ENCODE measurements at places on chromosomes 16 and 17. TPM values are rescaled to one million over a fixed set of nuclear protein-coding genes. Genes with fewer than 3 reads are reported as not detected.

- DNase-seq, result no peak
These were observed 45.4 kb downstream of the NDEL1 start for GRCh38 chr17:8481089-8481488.

DNA sequence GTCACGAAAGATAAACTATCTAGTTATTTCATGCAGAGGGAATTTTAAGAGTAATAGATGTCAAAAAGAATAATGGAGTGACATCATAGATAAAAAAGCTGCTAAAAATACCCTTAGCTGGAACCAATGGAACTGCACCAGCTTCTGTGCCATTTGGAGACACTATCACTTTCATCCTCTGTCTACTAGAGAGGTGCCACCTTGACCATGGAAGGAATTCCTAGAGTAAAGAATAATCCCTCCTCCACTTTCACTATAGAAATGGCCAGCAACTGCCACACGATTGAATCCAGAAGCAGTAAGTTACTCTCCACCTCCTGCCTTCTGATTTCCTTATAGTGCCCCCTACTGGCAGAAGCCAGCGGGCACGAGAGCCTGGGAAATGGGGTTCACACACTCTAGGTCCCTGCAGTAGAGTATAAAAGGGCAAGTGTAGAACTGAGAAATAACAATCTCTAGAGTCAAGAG is 2.8 kb upstream of the ALDH3A2 start:
- no peak for DNase-seq

- no peak for DNase-seq
These were observed 8.1 kb downstream of the ZZEF1 start for GRCh38 chr17:4134721-4135120.

GRCh38 chr17:73652886-73653480 is 8.7 kb upstream of the SDK2 start:
- DNase-seq, result no peak

DNA sequence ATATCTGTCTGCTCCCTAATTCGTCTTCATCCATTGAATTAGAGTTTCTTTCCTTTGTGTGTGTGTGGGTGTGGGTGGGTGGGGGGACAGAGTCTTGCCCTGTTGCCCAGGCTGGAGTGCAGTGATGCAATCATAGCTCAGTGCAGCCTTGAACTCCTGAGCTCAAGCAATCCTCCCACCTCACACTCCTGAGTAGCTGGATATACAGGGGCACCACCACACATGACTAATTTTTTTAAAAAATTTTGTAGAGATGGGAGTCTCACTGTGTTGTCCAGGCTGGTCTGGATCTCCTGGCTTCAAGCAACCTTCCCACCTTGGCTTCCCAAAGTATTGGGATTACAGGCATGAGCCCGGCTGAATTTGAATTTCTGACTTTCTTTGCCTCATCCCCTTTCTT is 34.5 kb upstream of the MED13 start:
- DNase-seq, result no peak

DNA sequence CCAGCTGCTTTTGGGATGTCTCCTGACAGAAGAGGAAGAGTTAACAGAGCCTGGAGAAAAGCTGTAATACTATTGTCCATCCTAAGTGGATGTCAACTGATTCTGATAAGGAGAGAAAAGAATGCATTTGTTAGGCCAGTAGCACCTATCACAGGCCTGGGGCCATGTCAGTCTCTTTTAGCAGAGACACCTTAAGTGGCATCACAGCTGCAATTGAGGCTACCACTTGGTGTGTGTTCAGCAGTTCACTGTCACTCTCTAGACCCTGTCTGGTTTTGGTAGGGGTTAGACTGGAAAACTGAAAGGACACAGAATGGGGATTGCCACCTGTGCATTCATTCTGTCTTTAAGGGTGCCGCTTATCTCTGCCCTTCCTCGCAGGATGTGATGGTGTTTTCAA is 42.0 kb downstream of the PSMD12 start:
- DNase-seq, result no peak

- DNase-seq, result peak; percentile 88
These were observed 117.8 kb upstream of the CDC42EP4 start for GRCh38 chr17:73429440-73430164.

FBXW10 gene
- 0.12 TPM for total RNA-seq

BAIAP3 gene
- 17.5 TPM for total RNA-seq

GRCh38 chr16:75203096-75203495 is 3.9 kb downstream of the CTRB2 start:
- no peak for DNase-seq

KCNJ2 gene
- 2.6 TPM for total RNA-seq

LRRC75A gene
- total RNA-seq, result 9.7 TPM

GRCh38 chr17:70772761-70773160 is 603.4 kb downstream of the KCNJ2 start:
- no peak for DNase-seq

GRCh38 chr17:80485846-80486245 is 9.4 kb upstream of the NPTX1 start:
- no peak for DNase-seq

- DNase-seq, result no peak
These were observed 16.9 kb downstream of the HASPIN start for GRCh38 chr17:3740611-3741073.

P2RX5 gene
- 0.89 TPM for total RNA-seq

DNA sequence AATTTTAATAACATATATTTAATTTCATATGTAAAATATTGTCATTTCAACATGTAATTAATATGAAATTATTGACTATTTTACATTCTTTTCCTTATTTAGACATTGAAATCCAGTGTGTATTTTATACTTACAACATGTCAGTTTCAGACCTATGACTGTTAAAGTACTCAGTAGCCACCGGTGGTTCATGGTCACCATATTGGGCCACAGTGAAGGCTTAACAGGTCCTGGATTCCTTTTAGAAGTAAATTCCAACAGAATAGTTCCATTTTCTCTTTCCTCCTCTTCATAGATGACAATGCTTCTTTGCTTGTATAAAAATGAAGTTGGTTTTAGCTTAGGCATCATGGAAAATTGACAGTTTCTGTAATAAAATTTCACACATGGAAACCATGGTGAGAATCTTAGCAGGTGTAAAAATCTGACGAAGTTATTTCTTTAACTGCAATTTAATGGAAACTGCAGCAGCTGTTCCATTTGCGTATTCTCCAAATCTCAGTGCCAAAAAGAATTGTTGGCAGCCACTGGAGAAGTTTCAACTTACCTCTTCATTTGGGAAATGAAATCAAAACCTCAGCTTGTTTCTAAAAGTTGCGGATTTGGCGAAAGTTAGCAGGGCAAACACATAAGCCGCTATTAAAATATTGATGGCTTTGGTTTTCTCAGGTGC is 231.1 kb downstream of the CDH13 start:
- no peak for DNase-seq

GRCh38 chr17:75078284-75079022 is 9.3 kb upstream of the SLC16A5 start:
- no peak for DNase-seq

DNA sequence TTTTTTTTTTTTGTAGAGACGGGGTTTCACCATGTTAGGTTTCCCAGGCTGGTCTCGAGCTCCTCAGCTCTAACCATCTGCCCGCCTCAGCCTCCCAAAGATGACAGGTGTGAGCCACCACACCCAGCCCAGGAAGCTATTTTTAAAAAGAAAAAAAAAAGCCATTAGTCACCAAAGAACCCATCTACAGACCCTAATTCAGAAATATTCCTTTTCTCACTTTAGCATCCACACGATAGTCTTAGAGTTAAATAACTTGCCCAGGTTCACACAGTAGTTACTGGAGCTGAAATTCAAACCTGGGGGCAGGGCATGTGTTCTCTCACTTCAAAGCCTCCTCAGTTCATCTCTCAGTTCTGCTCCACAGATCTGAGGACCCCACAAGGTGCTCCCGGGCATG is 70.3 kb upstream of the NOL11 start:
- no peak for DNase-seq

DNA sequence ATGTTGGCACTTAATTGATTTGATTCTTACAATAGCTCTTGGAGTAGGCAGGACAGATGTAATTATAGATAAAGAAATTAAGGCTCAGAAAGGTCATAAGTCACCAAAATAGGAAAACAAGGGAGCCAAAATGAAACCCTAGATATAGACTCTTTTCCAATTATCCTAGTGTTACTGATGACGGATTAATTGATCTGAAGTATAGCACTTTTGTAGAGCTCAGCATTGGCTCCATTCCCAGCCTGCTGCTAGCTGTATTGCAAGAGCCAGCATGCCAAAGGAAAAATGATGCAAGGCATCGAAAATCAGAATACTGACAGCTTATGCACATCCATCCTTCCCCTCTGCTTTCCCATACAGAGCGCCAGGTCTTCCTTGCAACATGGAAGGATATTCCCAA is 21.6 kb upstream of the RASL10B start:
- DNase-seq, result no peak

DNA sequence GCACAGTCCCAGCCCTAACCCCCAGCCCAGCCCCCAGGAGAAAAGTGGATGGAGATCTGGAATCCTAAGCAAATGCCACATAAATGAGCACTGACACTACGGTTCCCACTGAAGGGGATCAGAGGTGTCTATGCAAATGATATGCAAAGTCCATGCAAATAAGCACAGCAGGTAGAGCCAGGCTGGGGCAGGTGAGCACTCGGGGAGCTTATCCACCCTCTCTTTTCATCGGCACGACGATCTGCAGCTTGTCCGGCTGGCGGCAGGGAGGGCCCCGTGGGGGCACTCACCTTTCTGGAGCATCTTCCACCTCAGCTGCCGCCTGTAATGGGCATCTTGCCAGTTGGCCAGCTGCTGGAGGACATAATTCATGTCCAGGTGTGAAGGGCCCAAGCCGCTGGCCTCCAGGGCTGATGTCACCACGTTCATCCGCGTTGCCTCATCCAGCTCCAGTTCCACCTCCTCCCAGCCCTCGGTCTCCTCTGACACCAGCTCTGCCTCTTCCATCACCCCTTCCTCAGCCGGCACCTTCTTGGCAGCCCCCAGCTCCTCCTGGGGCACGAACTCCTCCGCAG is 9.9 kb downstream of the HAP1 start:
- no peak for DNase-seq

CCL1 gene
- not detected for total RNA-seq

DNA sequence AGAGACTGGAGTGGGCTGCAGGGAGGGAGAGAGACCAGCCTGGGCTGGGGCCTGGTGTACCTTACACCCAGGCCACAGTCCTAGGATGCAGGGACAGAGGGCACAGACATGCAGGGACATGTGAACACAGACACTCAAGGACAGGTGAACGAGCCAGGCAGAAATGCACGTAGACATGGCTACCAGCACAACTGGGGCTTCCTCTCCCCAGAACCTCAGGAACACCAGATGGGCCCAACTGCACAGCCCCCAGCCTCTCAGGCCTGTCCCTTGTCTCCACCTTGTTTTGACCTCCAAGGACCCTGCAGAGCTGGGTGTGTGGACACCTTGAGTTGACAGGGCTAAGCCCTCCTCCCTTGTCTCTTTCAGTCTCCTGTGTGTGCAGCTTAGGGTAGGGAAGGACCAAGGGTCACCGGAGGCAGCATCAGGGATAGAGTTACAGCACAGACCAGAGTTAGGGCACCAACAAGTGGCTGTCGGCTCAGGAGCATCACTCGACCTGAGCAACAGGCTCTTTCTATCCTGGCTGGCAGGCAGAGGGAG is 9.2 kb downstream of the SEZ6 start:
- no peak for DNase-seq

HNF1B gene
- 96.9 TPM for total RNA-seq

DNA sequence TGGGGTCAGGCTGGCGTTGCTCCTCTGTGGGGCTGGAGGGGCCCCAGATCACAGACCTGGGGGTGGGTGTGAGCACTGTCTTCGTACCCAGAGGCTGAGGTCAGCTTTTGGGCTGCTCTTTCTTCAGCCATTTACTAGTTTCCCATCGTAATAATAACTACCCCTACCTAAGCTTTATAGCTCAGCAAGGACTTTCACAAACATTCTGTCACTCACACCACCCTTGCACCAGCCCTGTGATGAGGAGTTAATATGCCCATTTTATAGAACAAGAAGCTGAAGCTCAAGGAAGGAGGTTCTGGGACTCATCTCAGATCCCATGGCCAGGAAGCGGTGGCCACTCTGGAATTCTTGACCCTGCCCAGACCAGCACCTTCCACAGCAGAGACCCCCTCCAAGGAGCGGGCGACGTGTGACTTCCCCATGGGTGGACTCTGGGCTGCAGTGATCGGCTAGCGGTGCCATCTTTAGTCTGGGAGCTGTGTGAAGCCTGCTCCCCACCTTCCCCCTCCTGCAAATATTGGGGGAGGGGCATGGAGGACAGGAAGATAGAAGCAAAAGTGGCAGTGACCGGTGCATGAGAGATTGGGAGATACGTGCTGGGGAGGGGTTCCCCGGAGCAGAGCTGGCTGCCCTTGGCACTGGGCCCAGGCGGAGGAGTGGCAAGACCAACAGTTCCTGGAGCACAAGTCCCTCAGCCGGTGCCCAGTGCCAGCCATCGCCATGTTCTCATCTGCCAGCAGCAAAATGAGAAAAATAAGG is 81.8 kb upstream of the TOB1 start:
- DNase-seq, result no peak

KRT12 gene
- not detected for total RNA-seq

TELO2 gene
- 73.4 TPM for total RNA-seq

DNA sequence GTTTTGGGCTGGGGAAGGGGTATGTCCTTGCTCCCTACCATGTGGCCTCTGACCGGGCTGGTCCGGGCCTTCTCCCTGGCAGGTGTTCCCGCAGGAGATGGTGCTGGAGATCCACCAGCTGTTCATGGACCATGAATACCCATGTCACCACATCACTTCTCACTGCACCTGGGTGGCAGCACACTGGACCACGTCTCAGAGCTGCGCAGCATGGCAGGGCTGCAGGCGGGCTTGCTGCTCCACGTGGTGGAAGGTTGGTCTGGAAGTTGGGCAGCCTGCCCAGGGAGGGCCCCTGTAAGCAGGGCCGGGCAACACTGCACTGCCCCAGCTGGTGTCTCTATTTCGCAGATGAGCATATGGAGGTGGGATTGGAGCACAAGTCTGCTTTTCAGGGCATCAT is 169.5 kb upstream of the ZNF267 start:
- no peak for DNase-seq

DNA sequence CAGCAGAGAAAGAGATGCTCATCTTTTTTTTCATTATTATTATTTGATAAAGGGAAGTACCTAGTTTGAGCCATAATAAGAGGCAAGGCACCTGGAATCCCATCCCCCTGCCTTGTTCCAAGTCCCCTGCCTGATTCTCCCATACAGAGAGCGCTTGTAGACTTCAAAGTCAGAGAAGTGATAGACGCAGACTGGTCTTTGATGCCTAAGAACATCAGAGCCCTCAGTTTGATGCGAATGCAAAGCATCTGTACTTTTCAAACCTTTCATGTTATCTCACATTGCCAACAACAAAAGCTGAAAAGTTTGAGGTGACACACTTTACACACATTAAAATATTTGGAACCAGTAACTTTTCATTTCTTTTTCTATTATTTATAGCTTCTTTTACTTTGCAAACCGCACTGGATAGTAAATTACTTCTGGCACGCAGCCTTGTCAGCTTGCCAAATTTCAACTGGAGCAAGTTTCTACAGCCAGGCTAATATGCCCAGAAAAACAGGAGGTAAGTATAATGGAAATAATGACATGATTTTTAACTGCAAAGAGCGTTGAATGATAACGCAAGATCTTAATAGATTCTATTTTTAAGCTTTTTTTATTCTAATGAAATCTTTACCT is 5.9 kb upstream of the UTP6 start:
- DNase-seq, result no peak

GRCh38 chr16:19833581-19833980 is 51.1 kb downstream of the GPRC5B start:
- DNase-seq, result no peak

G6PC1 gene
- total RNA-seq, result not detected

TEX19 gene
- total RNA-seq, result not detected

All from progenitor cell of endocrine pancreas (in vitro differentiated cells).